ENCODE measurements at places on chromosomes 7 and 10.
A peak's percentile ranks its signal among the peaks of the same experiment; 100 is the strongest.

- no peak for DNase-seq
These were observed 229.1 kb upstream of the IGFBP3 start for GRCh38 chr7:46150202-46150601.

- no peak for DNase-seq
These were observed 143.4 kb downstream of the VPS50 start for GRCh38 chr7:93375603-93376002.

DNA sequence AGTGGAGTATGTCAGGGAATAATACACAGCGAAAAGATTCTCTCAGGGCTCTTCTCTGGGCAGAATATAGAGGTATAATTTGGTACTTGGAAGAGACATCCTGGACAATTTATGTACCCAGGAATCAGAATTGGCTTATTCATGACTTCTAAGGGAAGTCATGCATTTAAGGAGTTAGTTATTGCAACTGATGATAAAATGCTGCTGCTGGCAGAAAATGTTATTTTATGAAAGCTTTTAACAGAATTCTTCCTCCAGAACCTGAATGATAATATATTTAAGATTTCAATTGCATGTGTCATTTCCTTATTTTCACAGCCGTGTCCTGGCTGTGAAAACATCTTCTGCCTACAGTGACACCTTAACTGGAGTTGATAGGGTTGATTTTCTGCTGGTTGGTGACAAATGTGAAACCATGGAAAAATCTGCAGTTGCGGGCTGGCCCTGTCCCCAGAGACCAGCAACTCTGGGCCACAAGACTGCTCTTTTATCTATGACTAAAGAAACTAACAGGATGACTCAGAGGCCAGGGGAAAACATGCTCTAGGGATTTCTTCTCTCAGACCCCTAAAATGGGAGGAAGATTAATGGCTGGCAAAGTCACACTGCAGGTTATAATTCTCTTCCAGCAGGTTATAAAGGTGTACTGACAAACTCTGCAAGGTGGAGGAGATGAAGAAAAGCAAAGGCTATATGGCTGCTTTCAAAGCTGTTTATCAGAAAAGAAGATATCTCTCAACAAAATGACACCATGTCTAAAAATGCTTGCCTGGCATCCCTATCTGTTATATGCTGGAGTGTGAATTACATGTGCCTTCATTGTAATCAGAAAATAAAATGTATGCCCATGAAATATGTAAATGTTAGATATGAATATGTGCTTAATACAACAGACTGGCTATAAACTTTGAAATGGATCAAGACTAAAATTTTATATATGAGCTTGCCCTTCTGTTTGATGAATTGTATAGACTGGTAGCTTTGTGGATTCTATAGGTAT, 12.1 kb upstream of the TRUB1 start:
- peak; percentile 3 for DNase-seq

GRCh38 chr7:133300811-133301210, 47.9 kb downstream of the EXOC4 start:
- no peak for DNase-seq

GRCh38 chr7:150924369-150924781, 53.7 kb downstream of the KCNH2 start:
- DNase-seq, result no peak

GRCh38 chr10:128924918-128925317, 542.1 kb upstream of the MGMT start:
- DNase-seq, result no peak

- peak; percentile 14 for DNase-seq
These were observed 41.7 kb downstream of the SP8 start for GRCh38 chr7:20744954-20745446.

DNA sequence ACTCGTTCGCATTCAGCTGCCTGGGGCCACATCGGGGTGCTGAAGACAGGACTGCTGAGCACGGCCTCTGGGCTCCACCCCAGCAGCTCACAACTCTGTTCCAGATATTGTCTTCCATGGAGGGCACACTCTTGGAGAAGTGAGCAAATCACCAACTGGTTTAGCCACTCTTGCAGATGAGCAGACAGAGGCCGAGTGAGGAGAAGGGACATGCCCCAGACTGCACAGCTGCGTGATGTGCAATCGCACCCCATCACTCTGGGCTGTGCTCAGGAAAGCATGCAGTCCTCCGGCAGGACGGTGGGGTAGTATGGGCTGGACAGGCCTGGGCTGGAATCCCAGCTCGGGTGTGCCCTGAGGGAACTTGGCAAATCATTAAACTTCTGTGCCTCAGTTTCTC, 111.6 kb downstream of the FAM53B start:
- no peak for DNase-seq

DNA sequence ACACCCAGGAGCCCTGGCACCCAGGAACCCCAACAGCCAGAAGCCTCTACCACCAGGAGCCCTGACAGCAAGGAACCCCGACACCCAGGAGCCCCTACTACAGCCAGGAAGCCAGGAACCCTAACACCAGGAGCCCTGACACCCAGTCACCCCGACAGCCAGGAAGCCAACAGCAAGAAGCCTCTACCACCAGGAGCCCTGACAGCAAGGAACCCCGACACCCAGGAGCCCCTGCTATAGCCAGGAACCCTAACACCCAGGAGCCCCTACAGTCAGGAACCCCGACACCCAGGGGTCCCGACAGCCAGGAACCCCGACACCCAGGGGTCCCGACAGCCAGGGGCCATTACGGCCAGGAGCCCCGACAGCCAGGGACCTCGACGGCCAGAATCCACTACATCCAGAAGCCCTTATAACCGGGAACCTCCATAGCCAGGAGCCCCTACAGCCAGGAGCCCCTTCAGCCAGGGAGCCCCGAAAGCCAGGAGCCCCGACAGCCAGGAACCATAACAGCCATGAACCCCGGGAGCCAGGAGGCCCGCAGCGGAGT, 440 bp upstream of the GLRX3 start:
- no peak for DNase-seq

GRCh38 chr7:91949221-91950009, 8.8 kb downstream of the AKAP9 start:
- no peak for DNase-seq

- DNase-seq, result no peak
These were observed 181.4 kb downstream of the CUX1 start for GRCh38 chr7:101998906-101999240.

- DNase-seq, result no peak
These were observed 84.5 kb upstream of the GPR26 start for GRCh38 chr10:123581656-123582055.

DNA sequence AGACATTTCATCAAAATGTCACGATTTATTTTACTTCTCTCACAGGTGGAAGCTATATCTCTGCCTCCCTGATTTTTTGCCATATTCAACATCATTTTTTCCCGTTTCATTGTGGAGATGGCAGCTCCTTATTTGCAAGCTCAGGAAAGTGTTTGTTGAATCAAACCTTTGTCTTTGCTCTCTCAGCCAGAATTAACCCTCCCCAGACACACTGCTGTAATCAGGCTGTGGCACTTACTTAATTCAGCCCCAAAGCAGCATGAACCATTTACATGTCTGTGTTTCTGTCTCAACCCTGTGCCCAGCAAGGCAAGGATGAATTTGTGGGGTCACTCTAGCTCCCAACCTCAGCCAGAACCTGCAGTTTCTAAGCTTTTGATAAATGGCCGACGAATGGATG, 397.2 kb downstream of the TCERG1L start:
- DNase-seq, result no peak

GRCh38 chr10:130757271-130757670, 554.2 kb downstream of the TCERG1L start:
- no peak for DNase-seq

DNA sequence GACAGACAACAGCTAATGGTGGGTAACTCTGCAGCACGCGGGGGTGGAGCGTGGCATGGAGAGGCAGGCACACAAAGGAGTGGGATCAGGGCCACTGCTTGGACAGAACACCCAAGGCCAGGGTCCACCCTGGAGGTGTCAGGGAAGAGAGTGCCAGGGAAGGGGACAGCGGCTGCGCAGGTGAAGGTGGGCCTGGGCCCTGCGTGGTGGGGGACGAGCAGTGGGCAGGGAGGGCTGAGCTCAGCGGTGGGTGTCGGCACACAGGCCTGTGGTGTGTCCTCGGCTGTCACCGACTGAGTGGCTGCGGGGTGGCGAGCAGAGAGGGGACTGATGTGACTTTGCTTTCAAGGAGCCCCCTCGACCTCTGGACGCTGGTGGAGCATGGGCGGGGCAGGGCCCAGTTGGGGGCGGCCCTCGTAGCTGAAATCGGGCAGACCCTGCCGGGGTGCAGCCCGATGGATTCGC, 8.4 kb upstream of the SCART1 start:
- no peak for DNase-seq

GRCh38 chr10:62170732-62171131, 97.9 kb downstream of the RTKN2 start:
- DNase-seq, result no peak

DNA sequence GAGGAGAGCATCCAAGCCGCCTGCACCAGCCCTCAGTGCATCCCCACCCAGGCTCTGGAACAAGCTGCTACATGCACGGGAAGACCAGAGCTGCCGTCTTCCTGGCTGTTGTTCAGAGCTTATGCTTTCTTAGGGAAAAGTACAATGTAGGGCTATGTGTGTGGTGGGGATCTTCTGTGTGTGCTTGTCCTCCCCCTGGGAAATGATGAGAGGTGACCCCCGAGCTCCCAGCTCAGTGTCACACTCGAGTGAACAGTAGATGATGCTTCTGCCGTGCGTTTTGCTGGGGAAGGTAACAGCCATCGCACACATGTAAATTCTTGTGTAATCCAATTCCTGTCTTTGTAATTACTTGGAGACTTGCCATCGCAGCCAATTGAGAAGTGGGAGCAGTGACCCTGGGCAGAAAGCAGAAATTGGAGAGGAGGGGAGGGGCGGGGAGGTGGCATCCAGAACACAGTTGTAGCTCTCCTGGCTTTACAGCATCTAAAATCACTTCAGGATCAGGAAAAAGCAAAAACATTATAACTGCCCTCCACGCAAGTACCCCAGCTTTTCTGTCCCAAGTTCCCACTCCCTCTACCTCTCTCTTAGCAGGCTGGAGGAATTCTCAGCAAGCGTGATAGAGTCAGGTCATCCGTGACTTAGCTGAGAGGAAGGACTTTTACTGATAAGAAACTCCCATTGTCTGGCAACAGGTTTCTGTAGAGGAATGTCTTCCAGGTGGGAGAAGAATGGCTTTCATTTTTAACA, 149.6 kb downstream of the TCF7L2 start:
- DNase-seq, result peak; percentile 3

DNA sequence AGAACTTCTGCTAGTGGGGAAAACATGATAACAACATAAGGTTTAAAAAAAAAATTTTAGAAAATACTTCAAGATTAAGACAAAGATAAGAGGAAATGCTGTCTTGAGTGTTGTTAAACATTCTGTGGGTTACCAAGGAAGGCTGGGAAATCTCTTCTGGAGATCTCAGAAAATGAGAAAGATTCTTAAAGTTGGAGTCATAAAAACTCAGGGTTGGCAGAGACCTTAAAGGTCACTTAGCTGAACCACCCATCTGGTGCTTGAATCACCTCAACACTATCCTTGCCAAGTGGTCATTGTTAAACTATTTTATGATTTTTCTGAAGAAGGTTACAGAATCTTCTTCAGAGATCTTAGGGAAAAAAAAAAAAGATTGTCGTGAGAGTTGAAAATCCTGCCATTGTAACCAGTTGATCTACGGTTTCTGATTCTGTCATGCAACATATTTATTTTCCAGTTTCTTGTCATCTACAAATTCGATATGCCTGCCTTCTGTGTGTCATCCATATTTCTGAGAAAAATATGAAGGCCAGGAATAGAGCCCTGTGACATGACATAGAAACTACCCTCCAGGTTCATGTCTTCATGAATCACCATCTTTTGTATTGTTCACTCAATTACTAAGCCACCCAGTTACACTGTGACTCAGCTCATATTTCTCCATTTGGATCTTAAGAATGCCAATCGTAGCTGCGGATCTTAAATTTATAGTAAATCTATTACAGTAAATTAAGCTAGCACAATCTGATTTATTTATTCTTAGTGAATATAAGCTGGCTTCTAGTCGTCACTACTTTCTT, 179.2 kb downstream of the ST7 start:
- no peak for DNase-seq

DNA sequence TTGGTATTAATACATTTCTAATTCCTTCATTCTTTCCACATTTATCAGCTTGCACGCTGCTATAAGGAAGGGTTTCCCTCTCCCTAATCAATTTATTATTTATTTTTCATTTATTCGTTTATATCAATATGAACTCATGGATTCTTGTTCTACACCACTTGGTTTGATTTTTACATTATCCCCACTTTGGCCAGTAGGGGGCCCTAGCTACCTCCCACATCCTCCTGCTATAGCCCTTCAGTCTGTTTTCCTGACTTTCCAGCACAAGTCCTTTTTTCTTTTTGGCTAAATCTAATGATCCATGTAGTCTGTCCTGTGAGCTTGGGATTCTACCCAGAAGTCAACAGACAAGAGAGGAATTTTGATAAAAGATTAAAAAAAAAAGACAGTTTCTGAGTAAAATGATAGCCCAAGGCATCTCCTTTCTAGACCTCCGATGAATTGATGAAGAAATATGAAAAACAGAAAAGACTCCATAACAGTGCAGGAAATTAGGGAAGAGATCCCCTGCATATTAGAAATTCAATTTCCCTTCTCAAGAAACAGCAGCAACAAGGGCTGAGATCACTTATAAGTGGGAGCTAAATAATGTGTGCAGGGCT, 47.7 kb downstream of the LYZL2 start:
- no peak for DNase-seq

GRCh38 chr10:35372329-35372728, 36.0 kb downstream of the CCNY start:
- DNase-seq, result peak; percentile 22

DNA sequence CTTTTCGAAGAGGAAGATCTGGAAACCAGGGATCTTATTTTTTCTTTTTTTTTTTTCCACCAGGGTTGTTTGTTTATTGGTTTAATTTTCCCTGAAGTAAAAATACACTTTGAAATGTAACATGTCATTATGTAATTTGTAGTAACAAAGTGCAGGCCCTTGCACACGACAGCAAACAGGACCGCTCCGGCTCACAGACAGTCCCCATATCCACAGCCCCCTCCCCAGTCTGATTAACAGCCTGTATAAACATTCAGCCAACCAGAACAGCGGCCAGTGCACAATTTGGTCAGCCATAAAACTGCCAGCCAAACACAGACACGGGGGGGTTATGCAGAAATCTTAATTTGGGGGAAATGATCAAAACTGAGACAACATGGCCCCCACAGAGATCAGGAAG, 431.6 kb upstream of the NPVF start:
- DNase-seq, result no peak

DNA sequence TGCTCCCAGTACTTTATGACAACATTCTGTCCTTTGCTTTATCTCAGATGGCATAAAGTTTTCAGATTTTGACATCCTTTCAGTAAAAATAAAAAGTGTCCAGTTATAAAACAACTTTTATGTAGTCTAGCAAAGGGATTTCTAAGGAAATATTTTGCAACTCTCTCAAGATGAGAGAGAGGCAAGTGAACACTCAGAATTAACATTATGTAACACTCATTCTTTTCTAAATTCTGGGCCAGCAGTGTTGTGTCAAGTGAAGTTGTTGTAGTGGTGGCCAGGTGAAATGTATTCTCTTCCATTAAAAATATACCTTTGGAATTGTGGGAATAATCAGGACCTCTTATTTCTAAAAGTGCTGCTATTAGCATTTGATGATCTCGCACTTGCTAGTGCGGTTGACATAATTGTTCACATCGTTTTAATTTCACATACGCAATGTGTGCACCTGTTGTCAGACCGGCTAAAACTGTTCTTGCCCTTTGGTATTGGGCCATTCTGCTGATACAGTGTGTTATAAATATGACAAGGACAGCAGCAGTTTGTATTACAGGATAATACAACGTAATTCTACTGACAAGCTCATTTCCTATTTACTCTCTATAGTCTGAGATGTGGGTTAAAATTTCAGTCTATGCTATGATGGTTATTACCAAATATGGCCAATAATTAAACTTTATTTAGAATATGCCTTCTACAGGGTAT, 23.8 kb downstream of the CPED1 start:
- DNase-seq, result no peak

Measured in DMS153 (cell line).